Endothelial cell of umbilical vein (primary cell): ENCODE measurements at places on chromosomes 5 and 9.

DNA sequence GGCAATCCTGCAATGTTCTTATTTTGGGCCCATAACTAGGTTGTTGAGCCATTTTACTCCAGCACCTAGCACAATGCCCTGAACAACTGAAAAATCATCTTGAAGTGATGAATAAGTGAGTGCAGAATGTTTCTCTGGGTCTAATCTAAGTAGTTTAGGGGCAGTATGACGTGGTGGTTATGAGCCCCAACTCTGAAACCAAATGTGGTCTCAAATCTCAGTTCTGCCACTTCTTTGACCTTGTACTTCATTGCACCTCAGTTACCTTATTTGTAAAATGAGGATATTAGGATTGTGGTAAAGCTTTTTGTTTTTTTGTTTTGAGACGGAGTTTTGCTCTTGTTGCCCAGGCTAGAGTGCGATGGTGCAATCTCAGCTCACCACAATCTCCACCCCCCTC is 80.9 kb upstream of the SNX2 start:
- no peak for DNase-seq

- DNase-seq = no peak
Observed at GRCh38 chr9:132328580-132328979, 26.2 kb downstream of the SETX start.

- no peak for DNase-seq
Observed at GRCh38 chr9:6272229-6272598, 56.0 kb upstream of the TPD52L3 start.

DNA sequence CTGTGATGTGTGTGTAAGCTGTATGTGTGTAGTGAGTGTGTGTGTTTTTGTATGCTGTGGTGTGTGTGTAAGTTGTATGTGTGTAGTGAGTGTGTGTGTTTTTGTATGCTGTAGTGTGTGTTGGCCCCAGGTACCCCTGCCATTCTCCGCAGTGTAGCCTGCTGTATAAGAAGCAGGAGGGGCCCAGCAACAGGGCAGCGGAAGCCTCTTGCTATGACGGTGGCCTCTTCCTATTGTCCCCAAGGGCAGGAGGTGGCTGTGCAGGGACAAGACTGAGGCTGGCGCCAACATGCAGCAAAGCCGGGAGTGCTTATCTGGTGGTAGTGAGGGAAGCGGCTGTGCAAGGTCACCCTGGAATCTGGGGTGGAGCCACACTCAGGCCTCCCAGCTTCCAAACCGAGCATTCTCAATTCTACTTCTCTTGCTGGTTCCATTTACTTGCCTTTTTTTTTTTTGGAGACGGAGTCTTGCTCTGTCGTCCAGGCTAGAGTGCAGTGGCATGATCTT is 5.1 kb downstream of the SPAAR start:
- DNase-seq = peak; percentile 69

GRCh38 chr5:68374796-68375518 is 159.4 kb downstream of the PIK3R1 start:
- DNase-seq = no peak

DNA sequence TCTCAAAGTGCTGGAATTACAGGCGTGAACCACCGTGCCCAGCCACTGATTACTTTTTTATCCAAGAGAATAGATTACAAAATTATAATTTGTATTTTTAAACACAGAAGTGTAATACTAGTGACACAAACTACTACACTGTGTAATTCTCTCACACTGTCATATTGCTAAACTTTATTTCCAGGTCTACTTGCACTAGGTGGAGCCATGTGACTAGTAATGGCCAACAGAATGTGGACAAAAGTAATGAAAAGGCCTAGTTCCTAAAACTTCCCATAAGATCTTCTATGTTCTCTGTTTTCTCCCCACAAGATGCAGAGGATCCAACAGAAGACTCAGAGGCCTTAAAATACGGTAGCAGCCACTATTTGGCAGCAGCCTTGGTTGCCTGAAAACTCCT is 27.3 kb downstream of the NADK2 start:
- no peak for DNase-seq

DNA sequence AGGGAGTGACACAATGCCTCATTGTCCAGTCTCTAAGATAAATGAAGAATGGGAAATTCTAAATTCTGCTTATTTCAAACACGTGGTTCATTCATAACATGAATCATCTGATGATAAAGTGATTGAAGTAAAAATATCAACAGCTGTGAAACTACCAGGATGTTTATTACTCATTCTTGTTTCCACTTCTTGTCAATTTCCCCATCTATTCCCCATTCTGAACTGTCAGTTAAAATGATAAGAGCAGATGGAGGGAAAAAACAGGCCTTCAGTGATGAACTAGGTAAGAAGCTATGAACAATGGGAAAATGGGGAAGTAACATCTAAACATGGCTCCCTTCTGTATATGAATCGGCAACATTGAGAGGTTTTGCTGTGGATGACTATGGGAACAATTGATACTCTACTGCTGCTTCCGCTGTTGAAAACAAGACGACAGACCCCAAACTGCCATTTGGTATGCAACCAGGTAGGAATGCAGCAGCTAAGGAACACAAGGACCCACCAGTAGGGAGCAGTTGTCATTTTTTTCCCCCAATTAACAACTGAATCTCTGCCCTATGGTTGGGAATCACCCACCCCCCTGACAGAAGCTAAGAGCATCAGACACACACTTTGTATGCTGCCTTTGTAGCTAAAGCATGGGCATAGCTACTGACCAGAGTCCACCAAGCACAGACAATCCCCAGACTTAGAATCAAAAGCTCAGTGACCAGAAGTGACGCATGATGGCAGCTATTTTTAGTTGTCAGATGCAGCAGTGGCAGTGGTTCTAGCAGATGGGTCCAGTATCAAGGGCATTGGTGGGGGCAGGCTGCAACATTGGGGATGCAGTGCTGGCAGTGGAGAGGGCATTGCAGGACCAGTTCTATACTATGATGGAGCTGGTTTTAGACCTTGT is 52.9 kb upstream of the ZNF366 start:
- peak; percentile 82 for DNase-seq

DNA sequence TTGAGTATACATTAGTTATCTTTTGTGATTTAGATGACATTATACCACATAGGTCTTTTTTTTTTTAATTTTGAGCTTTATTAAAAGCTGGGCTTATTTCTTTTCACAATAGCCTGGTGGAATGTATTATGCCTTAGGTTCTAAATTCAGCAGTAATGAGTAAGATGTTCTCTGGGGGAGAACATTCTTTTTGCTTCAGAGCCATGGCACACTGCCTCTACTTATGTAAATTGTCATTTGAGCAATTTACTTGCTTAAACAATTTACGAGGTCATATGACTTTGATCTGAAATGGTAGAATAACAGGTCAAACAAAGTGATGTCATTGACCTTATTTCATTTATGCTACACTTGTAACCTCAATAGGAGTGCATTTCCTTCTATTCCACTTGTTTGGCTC is 154.2 kb downstream of the FOCAD start:
- DNase-seq = no peak

DNA sequence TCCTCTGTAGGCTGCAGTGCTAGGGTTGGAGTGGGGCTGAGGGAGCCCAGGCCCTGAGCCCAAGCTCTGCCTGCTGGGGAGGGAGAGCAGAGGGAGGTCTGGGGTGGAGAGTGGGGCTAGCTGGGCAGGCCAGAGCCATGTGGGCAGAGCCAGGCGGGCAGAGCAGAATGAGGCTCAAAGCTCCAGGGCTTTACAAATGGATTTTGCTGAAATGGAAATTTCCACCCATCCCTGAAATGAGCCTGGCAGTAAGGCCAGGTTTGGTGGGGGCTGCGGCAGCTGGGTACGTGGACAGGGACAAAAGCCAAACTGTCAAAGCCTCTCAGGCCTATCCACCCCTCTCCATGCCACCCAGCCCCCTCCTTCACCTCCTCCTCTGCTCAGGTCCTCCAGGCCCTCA is 74.2 kb upstream of the ARAP3 start:
- DNase-seq = no peak

- no peak for DNase-seq
Observed at GRCh38 chr9:9504869-9505268, 1107.9 kb downstream of the PTPRD start.

DNA sequence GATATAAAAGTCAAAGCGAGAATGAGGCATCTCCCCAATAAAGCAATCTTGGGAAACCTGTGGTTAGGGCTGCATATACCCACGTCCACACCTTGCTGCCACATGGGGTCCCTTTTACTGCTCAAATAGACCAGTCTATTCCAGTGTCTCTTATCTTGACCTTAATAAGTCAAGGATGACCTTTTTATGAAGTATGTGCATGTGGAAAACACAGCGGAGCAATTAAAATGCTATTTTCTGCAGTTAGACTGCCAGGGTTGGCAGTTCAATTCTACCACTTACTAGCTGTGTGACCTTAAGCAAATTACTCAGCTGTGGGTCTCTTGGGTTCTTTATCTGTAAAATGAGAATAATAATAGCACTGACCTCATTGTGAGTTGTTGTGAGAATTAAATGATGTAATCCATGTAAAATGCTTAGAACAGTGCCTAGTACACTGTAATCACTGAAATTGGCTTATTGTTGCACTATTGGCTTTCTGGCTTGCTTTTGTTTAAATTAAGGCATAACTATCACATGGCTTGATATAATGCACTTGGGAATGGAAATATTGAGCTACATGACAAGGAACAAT is 67.8 kb upstream of the HSPB3 start:
- no peak for DNase-seq

GRCh38 chr5:139414581-139415130 is 10.8 kb upstream of the SPATA24 start:
- DNase-seq = no peak

DNA sequence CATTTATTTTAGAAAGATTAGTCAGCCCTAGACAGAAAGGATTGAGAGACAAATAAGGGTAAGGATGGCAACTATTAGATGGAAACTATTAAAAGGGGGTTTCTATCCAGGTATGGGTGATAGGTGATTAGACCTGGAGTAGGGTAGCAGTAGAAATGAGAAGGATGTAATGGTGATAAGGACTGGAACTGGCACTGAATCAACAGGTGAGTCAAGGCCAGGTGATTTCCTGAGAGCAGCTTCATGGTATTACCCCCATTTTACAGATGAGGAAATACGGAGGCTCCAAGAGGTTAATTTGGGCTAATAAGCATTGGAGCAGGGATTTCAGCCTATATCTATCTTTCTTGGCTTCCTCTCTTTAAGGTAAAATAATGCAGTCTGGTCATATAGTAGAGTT is 55.7 kb downstream of the CAST start:
- DNase-seq = no peak

DNA sequence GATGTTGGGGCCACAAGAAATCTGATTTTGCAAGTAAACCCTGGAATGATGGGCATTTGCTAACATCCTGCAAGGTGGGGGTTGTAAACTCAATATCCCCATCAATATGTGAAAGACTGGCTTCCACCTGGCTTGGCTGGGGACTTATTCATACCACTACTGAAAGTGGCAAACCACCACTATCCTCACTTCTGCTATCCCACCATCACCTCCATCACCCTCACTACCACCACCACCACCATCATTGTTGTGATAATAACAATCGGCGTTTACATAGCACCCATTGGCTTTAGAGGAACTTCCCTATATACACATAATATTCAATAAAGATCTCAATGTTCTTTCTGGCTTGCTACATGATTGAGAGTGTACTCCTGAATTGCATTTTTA is 224.7 kb upstream of the DAP start:
- DNase-seq = no peak

GRCh38 chr5:56649569-56649968 is 165.8 kb upstream of the MAP3K1 start:
- no peak for DNase-seq

GRCh38 chr5:158027806-158028775 is 169.1 kb upstream of the CLINT1 start:
- no peak for DNase-seq

- no peak for DNase-seq
Observed at GRCh38 chr5:172550996-172551395, 90.1 kb upstream of the NEURL1B start.

DNA sequence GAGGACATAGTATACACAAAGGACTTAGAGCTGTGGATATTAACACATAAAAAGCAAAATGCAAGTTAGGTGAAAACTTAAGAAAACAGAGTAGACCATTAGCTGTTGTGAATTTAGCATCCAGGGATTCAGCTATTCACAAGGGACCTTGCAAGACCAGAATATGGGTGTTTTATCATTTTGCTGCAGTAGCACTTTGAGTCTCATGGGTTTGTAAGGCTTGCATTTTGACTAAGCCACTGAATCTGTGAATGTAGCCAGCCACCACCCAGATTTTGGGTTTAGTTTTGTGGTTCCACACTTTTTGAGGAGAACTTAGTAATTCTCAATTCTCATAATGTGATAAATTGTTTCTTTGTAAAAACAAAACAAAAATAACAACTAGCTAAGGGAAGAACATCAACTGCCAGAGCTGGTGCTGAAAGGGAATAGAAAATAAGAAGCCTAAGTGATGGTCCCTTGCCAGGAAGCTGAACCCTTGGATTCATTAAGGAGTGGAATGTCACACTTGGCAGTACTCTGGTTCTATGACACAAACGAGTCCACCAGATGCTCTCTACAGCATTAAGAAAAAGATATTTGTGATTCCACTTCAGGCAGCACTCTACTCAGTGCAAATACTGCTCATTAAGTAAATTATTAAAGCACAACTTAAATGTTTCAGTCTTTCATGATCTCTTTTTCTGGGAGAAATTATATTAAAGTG is 557.4 kb upstream of the ZNF462 start:
- no peak for DNase-seq

- DNase-seq = peak; percentile 50
Observed at GRCh38 chr9:73006986-73007385, 54.1 kb upstream of the ALDH1A1 start.

DNA sequence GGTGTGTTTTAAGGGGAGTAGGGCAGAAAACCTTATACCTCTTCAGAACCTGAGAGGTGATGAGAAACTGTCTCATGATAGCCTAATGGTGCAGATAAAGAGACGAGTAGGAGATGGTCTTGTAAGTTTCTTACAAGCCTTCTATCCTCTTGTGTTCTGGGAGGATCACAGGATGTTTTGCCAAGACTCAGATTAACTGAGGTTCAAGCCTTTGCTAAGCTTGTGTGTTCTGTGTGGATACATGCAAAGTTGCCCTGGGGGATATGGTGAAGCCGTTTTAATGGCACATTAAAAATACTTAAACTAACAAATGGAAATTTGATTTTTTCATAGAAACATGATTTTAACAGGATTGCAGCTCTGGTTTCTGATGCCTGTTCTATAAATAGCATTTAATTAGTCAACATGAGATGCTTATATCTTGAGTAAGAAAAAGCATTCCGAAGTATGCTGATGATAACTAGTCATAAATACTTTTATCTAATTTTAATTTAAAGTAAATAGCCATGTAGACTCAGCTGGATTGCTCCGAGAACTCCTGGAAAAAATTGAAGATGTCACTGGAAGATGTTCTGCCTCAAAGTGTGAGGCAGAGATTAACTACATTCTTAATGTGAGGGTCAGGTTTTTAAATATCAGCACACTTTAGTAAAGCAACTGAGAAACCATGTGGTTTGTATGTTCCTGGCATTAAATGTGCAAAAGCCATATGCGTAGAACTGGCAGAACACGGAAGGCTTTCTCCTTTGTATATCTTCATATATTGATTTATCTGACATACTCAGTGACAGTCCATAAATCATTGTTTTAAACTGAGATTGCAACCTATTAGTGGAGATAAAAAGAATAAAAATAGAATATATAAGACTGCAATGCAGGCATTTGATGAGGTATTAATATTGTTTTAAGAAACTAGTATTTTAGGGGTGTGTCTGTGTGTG is 53.7 kb downstream of the IPO11 start:
- DNase-seq = no peak
